ENCODE measurements at places on chromosomes 6 and 20.

DNA sequence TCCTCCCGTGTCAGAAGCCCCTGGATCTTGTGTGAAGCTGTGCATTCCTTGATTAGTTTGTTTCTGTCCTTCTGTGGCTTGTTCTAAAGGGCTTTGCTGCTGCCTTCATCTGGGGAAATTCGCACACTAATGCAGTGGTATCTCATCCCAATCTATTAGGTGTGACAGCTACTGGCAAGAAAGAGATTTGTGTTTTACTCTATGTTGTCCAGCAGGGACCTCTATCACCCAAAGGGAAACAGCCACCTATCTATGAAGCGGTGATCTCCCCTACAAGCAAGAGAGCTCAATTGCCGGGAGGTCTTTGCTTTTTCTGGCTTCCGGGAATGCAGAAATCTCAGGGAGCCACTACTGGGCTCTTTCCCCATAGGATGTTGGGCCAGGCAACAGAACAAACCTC is 151.8 kb downstream of the NRN1 start:
- DNase-seq = no peak

DNA sequence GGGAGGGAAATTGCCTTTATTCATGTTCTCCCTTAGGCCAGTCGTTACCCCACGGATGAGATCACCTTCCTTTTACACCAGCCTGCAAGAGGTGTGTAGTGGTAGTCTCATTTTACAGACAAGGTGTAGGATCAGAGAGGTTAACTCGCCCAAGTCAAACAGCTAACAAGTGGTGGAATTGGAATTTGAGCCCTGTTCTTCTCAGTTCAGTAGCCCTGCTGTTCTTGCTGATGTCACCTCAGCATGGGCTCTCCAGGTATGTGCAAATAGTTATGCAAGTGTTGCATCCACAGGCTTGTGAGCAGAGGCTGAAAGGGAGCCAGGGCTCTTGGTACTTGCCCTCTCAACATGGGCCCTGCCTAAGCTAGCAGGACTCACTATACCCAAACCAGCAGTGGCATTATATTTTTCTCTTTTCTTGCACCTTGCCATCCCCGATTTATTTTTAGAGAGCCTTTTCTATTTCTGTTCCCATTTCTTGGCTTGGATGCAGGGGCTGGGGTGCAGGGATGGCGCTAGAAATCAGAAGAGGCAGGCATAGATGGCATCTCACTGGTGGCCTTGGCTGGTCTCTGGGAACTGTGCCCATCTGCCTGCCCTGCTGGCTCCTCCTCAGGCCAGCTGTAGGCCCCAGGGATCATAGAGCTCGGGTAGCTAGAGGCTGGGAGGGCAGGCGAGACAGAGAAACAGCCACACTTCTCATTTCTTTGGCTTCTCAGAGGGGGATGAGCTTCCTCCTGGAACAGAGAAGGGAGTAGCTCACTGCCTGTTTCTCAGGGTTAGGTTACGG is 18.2 kb downstream of the PPARD start:
- DNase-seq = peak; percentile 36

- no peak for DNase-seq
Measured at GRCh38 chr20:14800707-14801425, 463.5 kb upstream of the FLRT3 start.

DNA sequence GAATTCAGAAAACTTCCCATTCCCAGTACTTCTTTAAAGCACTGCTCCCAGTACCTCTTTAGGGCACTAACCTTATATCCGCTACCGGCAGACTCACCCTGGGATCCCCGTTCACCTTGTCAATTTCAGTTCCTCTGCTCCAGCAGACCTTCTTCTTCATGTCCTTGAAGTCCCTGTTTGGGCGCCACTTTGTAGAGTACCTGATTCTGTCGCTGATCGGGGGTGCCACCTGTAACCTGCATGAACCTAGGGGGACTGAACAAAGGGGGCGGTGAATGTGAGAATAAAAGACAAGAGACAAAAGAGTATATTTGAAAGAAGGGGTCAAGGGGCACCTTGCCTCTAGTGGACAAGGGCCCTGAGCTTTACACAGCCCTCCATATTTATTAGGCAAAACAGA is 4.9 kb upstream of the GINS1 start:
- no peak for DNase-seq

- DNase-seq = no peak
Measured at GRCh38 chr6:13660893-13661292, 45.8 kb downstream of the NOL7 start.

GRCh38 chr6:160202411-160202810 is 56.2 kb downstream of the SLC22A2 start:
- no peak for DNase-seq

DNA sequence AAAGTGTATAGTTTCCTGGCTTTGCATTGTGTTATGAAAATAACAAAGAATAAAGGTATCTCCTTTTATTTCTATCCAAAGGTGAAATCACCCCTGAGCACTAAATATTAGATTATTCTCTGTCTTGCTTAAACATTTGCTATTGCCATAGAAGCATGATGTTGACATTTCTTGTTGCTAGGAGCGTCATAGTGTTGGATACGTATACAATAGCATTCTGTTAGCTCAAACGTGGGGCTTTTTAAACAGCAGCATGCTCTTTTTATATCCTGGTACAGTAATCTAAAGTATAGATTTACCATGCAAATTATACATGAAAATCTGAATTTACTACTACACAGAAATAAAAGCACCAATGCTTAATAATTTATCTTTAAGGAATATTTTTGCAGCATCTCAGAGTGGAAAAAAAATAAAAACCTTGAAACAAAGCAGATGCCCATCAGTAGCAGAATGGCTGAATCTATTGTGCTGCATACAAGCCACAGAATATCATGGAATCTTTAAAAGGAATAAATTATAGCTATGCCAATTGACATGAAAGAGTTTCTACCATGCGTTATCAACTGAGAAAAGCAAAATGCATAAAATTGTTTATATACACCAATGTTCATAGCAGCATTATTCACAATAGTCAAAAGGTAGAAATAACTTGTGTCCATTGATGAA is 9.6 kb upstream of the HSF2 start:
- DNase-seq = no peak

DNA sequence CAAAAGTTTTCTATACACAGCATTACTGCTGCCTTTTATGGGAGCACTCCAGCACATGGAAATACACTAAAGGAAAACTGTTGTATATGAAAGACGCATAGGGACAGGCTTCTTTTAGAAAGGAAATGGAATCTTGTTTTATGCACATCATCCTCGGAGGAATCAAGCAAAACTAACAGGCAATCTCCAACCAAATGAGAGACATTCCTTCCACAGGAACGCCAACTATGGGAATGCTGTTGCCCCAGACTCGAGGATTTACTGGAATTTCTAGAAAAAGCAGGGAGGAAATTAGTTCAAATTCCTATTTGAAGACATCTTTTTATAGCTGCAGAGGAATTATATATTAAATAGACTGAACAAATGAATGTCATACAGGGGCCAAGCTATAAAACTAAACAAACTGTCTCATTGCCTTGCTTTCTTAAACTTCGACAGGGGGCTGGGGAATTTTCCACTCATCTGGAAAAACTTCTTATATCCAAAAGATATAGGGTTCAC is 52.2 kb downstream of the LYRM4 start:
- no peak for DNase-seq

Measured in activated effector memory CD4-positive, alpha-beta T cell treated with anti-CD3 and anti-CD28 coated beads, Interleukin-2, amount 50 U/mL, for 16 hours (primary cell).